ENCODE measurements at places on chromosomes 13 and 19.

- no peak for DNase-seq
Measured at GRCh38 chr19:22783651-22784410, at the start of gene ZNF99. TSS of gene ZNF99 (minus strand) at chr19:22784151. CDS start at chr19:22784016, 135 bp downstream.

GRCh38 chr13:36207672-36208071 lies 6.7 kb downstream of the SOHLH2 start:
- no peak for DNase-seq

DNA sequence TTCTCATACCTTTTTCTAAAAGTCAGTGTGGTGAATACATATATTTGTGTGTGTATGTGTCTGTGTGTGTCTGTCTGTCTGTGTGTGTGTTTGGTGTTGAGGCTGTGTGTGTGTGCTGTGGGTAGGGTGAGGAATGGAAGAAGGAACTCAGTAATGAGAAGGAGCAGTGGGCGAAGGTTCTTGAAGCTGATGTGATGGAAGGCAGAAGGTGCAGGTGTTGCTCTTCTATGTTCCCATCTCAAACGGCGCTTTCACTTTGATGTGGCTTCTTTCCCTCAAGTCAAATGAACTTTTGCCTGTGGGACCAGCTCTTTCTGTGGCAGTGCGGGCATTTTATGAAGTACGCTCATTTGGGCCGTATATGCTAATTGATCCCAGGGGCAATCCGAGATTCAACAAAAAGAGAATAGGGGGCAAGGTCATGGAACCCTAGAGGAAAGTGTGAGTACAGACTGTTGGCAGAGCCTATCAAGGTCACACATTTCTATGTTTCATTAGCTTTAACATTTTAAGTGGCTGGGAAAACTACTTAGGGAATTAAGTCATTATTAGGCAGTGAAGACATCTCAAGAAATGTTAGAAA lies 15.2 kb downstream of the BIVM start:
- no peak for DNase-seq

- no peak for DNase-seq
Measured at GRCh38 chr13:52449331-52450011, 963 bp downstream of the VPS36 start.

DNA sequence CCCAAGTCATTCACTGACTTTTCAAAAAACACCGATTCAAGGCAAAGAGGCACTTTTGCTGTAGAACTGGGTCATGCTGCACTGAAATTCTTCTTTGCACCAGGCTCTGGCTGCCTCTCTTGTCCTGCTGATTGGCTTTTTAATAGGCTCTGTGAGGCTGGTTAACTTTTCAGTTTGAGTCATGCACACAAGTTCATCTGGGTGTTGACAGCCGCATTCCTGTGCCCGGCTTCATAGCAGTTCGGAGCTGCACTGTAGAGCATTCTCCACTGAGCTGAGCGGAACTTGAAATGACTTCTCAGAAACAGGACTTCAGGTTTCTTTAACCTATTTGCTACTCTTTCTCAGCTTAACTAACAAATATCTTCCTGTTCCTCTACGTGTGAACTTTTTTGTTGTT lies 978.3 kb downstream of the UQCRFS1 start:
- no peak for DNase-seq
